Left renal pelvis (tissue), 4 donors: ENCODE measurements at places on chromosomes 3 and 15. TPM values are rescaled to one million over a fixed set of nuclear protein-coding genes. Genes with fewer than 3 reads are reported as not detected.

GRCh38 chr3:133386876-133387275 is 13.0 kb upstream of the BFSP2 start:
- no peak for DNase-seq

PAK6 gene
- polyA plus RNA-seq: 6.3 TPM

GRCh38 chr3:158837240-158837639 is 35.4 kb downstream of the MFSD1 start:
- no peak for DNase-seq

DNA sequence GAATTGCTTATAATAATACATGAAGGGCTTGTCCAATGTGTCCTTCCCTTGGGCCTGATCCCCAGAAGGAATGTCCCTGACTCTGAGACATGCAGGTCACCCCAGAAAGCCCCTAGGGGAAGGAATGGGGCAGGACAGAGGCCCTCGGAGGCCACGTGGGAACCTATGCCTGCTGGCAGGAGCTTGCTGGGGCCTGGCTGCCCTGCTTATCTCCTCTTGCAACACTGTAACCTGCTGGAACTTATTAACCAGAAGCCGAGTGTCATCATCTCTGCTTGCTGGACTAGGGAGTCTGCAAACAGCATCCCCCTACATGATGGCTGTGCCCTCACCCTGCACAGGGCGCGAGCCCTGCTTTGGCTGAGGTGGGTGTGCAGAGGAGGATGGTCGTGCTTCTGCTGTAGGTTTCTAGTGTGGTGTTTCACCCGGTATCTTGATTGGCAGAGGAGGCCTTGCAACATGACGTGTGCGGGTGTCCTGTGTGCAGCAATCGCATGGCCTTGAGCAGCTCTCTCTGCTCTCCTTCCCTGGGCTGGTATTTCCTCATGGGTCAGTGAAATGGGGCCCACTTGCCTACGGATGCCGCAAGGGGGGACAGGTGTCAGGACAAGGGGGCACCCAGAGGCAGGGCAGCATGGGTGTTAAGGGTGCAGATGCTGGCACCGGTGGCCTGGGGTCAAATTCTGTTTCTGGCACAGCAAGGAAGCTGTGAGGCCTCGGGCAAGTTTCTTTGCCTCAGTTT is 5.0 kb downstream of the CHST13 start:
- DNase-seq: no peak

DNA sequence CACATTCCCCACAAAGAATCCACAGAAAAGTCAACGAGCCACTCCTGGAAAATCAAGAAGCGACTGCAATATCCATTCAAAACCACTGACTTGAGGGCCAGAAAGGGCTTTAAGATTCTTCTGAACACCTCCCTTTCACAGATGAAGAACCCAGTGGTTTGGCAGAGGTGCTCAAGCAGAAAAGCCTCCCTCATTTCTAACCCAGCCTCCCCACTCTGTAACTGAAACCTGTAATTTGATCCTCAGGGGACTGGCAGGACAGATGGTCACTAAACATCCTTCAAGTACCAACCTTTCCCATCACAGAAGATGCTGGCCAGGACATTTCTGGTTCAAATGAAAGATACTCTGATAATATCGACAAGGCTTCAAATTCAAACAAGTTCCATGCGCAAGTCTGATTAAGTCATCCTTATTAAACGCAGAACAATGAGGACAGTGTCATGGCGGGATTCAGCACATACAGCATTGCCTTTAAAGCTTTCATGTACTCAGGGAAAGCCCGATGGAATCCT is 5.5 kb downstream of the SEMA5B start:
- peak; percentile 26 for DNase-seq

CSPG4 gene
- 8.6 TPM for polyA plus RNA-seq

GRCh38 chr3:47652142-47652541 is 73.5 kb upstream of the CSPG5 start:
- DNase-seq: no peak

DNA sequence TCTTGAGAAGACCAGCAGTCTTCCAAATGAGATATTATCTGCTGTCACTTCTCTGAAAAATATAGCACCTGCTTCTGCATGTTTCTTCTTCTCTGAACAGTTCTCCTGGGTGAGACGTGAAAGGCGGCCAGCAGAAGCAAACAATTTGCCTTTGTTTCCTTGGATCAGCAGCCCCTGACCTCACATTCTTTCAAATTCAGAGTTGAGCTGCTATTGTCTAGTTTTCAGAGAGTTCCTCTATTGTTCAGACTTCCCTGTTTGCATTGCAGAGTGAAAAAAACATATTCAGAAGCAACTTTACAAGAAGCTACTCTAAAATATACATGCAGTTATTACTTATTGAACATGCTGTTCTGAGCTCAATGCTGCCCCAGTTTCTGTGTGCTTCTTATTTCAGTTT is 653.6 kb downstream of the NAALADL2 start:
- no peak for DNase-seq

GRCh38 chr15:41656188-41656587 is 4.0 kb upstream of the MGA start:
- no peak for DNase-seq

CCR9 gene
- polyA plus RNA-seq: 0.09 TPM

DNA sequence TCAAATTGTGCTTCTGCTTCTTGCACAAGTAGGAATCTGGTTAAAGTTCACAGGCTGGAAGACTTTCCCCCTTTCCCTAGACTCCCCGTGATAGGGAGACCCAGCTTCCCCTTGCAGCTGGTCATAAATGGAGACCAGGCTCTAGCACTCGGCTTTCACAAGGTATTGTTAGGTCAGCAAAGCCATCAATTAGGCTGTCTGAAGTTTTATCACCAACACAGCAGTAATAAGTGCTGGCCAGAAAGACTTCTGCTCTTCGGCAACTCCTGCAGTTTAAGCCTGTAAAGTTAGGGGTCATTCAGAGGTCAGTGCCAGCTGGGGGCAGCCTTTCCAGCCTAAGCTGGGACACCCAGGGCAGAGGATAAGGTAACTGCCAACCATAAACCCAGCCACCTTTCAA is 203.4 kb downstream of the MEIS2 start:
- DNase-seq: peak; percentile 57

LDHAL6B gene
- 0.14 TPM for polyA plus RNA-seq

DNA sequence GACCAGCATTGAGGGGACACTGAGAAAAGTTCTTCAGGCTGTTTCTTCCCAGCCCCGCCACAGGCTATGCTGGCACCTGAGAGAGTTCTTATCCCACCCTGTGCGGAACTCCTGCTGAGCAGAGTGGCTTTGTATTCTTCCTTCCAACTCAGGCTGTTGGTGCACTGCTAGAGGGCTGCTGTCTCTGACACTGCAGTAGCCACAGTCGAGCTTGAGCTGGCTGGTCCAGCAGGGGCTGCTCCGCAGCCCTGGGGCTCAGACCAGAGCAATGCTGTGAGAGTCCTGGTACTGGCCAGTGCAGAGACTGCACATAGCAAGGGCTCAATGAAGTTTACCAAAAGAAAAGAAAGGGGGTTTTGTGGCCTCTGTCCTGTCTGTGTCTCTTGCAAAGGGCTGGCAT is 3.6 kb downstream of the GNAI2 start:
- DNase-seq: no peak

THSD4 gene
- polyA plus RNA-seq: 43.0 TPM

- no peak for DNase-seq
Observed at GRCh38 chr3:184261270-184261853, at the start of gene CAMK2N2. CAMK2N2 (minus strand) TSS chr3:184261553; CDS start chr3:184261285, 268 bp downstream.

DNA sequence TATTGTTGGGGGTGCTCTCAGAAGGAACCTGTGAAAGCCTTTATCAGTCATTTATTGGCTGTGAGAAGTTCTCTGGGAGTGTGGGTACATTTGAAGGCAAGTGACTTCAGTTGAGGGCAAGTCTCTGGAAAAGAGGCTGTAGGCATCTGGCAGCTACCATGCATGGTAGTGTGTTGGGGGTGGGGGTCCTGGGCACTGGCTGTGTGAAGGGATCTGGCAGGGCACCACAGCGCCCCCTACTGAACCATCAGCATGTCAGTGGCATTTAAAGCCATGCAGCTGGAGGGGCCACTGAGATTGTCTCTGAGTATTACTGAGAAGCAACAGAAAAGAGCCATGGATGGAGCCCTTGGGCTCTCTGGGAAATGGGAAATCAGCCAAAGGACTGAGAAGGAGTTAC is 30.6 kb downstream of the CRTAP start:
- DNase-seq: no peak

CFAP100 gene
- polyA plus RNA-seq: 0.46 TPM

GRCh38 chr3:78847603-78848002 is 920.2 kb downstream of the ROBO1 start:
- DNase-seq: no peak

DNA sequence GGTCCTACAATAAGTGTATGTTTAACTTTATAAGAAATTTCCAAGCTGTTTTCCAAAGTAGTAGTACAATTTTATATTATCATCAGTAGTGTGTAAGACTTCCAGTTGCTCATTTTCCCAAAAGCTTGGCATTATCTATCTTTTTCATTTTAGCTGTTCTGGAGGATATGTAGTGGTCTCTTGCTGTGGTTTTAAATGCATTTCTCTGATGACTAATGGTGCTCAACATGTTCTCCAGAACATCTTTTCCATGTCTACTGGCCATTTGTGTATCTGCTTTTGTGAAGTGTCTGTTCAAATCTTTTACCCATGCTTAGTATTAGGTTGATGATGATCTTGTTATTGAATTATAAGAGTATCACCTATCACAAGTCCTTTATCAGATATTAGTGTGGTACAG is 13.3 kb downstream of the BCL2A1 start:
- no peak for DNase-seq

- DNase-seq: no peak
Observed at GRCh38 chr15:48393645-48394506, 62.6 kb downstream of the DUT start.

OCA2 gene
- 2.7 TPM for polyA plus RNA-seq

AVEN gene
- 15.0 TPM for polyA plus RNA-seq

KCNMB3 gene
- polyA plus RNA-seq: 6.3 TPM

SPINK8 gene
- polyA plus RNA-seq: 0.52 TPM

FGF7 gene
- polyA plus RNA-seq: 155 TPM
